ENCODE measurements at places on chromosomes 1 and 21.
A peak's percentile ranks its signal among the peaks of the same experiment; 100 is the strongest.

GRCh38 chr1:184595596-184595995, 159.1 kb downstream of the EDEM3 start:
- no peak for DNase-seq

- DNase-seq = no peak
Observed at GRCh38 chr21:35229290-35229689, 180.2 kb upstream of the RUNX1 start.

GRCh38 chr1:215526147-215526845, 40.8 kb upstream of the KCTD3 start:
- DNase-seq = no peak

DNA sequence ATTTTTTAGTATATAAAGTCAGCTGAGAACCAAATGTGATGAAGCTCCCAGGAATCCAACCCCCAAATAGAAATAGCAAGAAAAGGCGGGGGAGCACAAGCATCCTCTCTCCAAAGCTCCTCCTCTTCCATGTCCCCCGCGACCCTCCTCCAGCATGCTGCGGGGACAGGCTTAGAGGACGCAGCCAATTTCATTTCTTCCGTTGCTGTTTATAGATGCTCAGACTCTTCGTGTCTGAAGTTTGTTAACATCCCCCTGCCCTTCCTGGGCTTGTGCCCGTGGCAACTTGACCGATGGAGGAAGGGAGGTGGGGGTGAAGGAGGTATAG, 754 bp upstream of the NPPA start:
- no peak for DNase-seq

GRCh38 chr1:73979684-73980083, 218.3 kb downstream of the LRRIQ3 start:
- no peak for DNase-seq

DNA sequence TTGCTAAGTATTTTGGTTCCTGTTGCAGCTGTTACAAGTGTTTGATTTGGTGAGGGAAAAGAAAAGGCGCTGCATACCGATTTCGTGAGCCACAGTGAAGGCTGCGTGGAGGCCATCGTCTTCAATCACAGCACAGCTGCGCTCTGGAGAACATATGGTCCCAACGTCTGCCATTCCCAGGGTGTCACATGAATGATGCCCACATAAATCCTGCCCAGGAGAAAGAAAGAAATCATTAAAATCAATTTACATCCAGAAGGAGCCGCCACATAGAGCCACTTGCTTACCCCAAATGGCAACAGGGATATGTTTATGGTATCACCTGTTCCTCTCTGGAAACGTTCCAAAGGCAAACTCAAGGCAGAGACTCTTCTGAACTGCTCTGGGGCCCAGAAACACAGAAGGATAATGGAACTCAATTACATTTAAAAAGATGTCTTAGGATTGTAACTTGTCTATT, 12.2 kb downstream of the ADAMTS5 start:
- DNase-seq = no peak

DNA sequence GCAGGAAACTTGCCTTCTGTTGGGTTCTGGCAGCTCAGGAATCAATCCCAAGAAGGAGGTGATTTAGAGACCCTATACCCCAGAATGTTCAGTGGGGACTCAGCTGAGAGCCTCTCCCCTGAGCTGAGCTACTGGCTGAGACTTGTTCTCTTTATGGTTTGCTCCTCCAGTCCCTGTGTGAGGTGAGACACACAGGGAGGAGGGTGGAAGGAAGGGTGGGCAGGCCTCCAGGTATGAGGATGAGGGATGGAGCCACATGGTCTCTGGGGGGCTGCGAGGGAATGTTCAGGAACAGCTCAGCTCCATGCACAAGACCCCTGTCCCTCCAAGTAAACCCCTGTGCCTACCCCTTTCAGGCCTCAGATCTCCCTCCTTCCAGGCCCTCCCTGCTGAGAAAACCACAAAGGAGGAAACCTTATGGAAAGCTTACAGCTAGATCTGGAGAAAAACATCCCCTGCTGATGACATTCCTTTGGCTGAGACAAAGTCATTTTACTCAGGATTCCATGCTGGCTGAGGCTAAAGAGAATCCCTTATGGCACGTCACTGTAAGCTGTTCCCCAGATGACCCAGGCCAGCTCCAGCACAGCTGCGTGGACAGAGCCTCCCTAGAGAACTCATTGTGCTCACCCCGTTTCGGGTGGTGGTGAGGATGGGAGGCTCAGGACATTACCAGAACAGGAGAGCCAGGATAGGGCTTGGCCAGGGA, 91.5 kb upstream of the IPO9 start:
- no peak for DNase-seq

- DNase-seq = no peak
Observed at GRCh38 chr1:108117945-108118902, 81.9 kb downstream of the SLC25A24 start.

DNA sequence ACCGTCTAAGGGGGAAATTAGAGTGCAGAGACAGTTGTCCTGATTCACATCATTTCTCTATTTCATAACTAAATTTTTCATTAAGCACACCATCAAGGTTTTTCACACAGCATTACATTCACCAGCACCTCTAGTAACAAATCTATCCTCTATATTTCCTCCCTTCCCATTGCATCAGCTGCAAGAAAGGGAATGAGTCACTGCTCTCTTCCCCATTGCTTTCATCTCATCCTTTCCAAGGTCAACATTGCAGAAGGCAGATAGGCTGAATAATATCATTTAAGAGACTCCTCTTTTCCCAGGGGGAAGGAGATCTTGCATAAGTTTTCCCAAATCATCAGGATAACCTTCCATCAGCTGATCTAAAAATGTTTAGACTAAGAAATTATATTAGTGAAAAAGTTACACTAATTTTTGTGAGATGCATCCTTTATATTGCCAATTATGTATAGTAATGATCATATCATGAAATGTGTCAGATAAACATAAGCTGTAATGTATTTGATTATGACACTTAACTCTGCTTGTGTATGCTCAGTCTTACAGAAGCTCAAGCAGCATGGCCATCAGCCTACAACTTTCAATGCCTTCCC, 4.3 kb downstream of the INTS7 start:
- no peak for DNase-seq

DNA sequence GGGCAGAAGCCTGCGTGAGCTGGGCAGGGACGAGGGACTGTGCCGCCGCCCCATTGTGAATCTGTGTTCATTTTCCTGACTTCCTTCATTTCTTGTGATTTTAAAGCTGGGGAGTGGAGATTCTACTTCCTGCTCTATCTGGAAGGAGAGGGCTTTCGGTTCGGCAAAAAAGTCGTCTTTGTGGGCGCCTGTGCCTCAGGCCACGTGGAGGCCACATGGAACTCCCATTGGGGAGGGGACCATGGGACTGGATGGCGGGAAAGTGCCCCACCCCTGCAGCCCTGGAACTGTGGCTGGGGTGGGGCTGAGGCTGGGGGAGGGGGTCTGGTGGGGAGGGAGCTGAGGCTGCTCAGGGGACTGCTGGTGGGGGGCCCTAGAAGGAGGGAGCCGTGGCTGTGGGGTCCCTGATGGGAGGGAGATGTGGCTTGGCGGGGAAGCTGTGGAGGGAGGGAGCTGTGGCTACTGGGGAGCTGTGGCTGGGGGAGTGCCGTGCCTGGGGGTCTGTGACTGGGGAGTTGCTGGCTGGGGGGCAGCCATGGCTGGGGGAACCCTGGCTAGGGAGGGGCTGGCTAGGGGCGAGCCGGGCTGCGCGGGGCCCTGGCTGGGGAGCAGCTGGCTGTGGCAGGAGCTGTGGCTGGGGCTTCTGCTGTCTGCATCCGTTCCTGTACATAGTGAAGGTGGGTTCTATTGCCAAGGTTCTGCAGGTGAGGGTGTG, 31.5 kb downstream of the COL18A1 start:
- DNase-seq = no peak

DNA sequence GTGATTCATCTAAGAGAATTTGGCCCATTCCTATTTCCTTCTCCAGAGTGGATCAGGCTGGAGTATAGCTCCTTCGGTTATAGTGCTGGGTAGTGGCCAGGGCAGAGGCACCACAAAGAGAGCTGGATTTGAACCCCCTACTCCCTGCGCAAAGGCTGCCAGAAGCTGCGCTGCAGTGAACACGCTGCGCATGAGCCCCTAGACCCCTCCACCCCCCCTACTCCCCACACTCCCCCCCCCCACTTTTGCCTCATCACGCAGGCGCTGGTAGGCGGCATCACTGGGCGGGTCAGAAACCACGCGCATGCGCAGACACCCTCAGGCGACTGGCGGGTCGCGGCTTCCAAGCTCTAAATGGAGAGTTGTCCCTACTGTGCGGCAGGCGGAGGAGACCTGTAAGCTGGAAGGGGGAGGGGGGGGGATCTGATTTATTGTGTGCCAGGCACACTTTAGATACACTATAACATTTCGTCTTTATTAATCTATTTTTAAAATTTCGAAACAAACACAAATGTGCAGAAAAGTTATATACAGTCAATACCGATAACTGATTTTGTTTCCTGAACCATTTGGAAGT, 38.7 kb upstream of the HMGN1 start:
- DNase-seq = peak; percentile 91

DNA sequence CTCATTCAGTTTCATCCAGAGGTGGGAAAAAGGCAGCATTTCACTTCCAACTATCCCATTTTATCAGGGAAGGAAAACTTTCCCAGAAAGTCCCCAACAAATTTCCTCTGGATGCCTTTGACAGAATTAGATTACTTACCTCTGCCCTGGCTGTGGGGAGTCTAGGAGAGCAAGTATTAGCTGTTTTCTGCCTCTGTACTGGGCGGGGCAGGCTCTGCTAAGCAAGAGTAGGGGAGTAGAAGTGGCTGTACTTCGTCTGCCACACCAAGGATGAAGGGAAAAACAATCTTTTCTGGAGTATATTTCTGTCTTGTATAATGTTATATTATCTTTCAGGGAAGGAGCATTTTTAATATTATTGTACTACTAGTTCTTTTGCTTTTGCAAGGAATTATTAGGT, 78.5 kb downstream of the FNBP1L start:
- no peak for DNase-seq

GRCh38 chr1:92663775-92664174, 121.1 kb downstream of the EVI5 start:
- DNase-seq = no peak

DNA sequence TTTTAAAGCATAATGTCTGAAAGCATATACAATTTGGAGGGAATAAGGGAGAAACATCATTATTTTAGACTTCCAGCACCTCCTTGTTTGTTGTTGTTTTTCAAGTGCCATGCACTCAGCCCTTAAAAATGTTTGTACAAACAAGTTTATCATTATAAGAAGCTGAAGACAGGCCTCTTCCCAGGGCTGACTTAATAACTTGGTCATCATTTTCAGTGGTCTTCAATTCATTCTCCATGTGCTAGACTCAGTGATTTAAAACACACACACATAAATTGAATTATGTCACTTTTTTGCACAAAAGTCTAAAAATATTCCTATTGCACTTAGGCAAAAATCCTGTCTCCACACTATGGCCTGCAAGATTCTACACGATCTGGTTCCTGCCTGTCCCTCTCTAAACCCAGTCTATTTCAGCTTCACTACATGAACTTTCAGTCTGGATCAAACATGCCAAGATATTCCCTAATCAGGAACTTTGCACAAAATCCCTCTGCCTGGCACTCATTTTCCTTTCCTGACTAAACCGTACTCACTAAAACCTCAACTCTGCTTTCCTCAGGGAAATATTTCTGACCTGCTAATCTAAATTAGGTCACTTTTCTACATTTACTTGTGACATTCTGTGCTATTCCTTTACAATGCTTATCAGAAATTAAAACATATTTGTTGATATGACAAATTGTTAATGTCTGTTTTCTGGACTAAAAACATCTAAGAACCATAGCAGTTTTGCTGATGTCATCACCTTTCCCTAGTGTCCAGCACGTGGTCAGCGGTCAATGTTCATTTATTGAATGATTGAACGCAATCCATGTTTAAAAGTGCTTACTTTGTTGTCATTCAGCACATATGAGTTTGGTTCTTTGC, 14.8 kb upstream of the GBP5 start:
- DNase-seq = no peak

GRCh38 chr1:58454385-58454784, 92.1 kb downstream of the OMA1 start:
- no peak for DNase-seq

DNA sequence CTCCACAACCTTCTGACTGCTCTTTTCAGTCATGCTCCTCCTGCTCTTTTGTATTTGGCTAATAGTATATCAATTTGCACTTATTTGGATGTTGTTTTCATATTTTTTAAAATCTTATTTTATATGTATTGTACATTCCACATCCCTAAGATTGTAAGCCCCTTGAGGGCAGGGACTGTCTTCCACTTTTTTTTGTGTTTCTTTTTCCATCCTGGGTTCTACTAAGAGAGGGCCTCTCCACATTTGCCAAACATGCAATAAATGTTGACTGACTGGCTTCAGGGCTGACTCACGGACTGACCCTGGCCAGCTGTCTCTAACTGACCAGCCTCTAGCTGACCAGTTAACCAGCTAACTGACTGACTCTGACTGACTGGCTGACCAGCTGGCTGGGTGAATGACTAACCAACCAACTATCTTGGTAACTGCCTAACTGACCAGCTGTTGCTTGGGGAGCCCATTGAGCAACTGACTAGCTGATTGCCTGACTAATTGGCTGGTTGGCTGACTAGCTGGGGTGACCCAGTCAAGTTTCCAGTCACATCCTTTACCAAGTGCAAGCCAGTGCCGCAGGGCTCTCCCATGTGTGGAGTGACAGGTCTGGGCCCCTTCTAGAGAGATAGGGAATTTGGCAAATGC, 16.1 kb downstream of the CSF1 start:
- DNase-seq = no peak

DNA sequence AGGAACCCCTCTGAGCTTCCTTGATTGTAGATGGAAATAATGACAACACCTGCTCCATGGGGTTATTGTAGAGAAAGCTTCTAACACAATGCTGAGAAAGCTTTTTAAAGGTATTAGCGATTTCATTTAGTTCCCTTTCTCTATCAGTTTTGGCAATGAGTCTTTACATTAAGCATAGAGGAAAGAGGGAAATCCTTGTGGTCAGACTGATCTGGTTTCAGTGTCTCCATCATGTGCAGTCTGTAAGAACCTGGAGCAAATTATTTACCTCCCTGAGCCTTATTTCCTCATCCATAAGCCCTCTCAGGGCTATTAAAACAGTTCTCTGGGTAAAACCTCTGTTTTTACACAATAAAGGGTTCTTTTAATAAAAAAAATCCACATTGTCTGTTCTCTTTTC, 87.5 kb downstream of the FGGY start:
- no peak for DNase-seq

DNA sequence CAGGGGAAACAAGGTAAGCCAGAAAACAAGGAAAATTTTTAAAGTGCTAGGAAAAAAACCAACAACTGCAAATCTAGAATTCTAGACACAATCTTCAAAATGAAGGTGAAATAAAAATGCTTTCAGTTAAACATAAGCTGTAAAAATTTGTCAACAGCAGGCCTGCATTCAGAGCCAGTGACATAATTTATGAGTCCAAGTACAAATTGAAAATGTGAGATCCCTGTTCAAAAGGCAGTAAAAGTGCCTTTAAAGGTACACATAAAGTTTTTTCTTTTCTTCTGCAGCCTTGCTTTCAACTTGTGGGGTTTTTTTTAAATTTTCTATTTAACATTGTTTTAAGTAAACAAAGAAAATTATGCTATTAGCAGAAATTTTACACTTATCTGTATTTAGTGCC, 37.4 kb downstream of the DENND2C start:
- no peak for DNase-seq

All from activated naive CD4-positive, alpha-beta T cell treated with Interleukin-2 at 50 U/mL for 16 hours (primary cell).